Upper lobe of left lung (tissue), 6 donors: ENCODE measurements at places on chromosomes 4 and X.

DNA sequence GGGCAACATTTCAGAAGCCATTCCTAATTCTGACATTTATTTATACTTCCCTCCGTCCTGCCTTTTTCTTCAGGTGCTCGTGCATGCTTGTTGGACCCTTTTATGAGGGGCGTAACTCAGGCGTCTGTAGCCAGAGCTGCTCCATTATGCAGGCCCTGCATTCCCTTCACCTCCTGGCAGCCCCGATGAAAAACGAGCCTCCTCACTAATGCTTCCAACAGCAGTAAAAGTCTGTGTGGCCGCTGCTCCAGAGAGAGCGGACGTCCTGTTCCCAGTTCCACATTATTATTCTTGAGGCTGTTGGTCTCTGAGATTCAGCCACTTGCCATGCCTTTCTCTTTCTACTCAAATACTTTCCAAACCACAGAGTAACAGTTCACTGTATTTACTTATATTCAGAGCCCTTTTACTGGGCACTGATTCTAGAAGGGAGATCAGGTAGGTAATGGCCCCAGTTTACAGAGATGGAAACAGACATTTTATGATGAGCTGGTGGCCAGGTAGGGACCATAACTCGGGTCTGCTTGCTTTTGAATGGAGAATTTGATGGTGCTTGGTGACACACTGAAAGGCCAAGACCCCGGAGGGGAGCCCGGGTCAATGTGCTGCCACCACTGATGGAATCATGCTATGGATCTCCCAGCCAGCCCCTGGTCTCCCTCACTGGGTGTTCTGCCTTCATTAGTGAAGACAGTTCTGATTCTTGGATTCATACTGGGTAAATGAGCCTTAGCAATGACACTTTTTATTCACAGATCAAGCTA is 101.0 kb downstream of the GATB start:
- DNase-seq = no peak
- peaks cover 10% of the 10 kb centered on the region for H3K36me3 ChIP-seq
- no peak overlapping the region for H3K4me3 ChIP-seq
- H3K27ac ChIP-seq = no peak overlapping the region
- H3K27me3 ChIP-seq = no peaks in the 10 kb centered on the region

DNA sequence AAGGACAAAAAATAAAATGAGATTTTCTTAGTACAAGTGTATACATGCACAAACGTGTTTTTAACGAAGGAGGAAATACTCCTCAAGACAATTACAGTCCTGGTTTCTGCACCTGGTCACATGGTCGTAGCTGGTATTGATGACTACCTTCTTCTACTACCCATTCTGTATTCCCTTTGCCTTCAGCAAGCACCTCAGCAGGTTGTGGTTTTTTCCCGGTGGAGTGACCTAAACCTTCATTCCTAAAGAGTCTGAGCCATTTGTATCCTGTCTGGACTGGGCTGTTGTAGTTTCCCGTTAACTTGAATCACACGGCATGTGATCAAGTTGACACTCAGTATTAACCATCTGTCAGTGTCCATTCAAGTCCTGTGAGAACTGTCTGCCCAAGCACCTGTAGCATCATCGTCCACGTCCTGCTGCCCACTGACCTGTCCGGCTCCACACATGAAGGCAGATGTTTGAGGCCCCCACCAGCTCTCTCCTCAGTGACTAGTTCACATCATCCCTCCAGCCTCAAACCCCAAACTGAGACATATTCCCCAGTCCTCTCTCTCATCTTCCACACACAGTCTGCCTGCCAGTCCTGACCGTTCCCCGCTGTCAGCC is 31.1 kb upstream of the TBC1D14 start:
- H3K36me3 ChIP-seq = peaks cover 35% of the 10 kb centered on the region
- H3K4me3 ChIP-seq = no peak overlapping the region
- no peak for DNase-seq
- H3K27ac ChIP-seq = no peak overlapping the region
- H3K27me3 ChIP-seq = no peaks in the 10 kb centered on the region
- H3K4me1 ChIP-seq = peaks cover 13% of the 10 kb centered on the region

DNA sequence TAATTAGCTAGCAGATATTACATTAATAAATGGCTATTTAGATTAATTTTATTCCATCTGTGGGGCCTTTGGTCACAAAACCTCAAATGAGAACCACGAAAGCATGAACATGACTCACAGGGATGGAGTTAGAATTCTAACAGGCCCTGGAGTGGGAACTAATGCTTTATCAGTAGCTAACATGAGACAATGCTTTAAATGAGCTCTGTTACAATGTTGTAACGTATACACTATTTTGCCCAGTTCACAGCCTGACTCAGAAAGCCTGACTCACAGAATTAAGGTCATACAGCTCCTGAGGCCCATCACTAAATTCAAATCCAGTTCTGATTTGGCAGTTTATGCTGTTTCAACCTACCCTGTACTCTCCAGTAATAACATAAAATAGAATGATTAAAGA is 23.2 kb downstream of the VEGFC start:
- no peak overlapping the region for H3K27ac ChIP-seq
- H3K36me3 ChIP-seq = no peaks in the 10 kb centered on the region
- no peak overlapping the region for H3K4me3 ChIP-seq
- H3K27me3 ChIP-seq = no peaks in the 10 kb centered on the region
- H3K4me1 ChIP-seq = no peaks in the 10 kb centered on the region

GRCh38 chr4:130738233-130738632 is 1642.3 kb downstream of the C4orf33 start:
- H3K4me3 ChIP-seq = no peak overlapping the region
- H3K27ac ChIP-seq = no peak overlapping the region
- H3K27me3 ChIP-seq = no peaks in the 10 kb centered on the region
- DNase-seq = peak; percentile 3

DNA sequence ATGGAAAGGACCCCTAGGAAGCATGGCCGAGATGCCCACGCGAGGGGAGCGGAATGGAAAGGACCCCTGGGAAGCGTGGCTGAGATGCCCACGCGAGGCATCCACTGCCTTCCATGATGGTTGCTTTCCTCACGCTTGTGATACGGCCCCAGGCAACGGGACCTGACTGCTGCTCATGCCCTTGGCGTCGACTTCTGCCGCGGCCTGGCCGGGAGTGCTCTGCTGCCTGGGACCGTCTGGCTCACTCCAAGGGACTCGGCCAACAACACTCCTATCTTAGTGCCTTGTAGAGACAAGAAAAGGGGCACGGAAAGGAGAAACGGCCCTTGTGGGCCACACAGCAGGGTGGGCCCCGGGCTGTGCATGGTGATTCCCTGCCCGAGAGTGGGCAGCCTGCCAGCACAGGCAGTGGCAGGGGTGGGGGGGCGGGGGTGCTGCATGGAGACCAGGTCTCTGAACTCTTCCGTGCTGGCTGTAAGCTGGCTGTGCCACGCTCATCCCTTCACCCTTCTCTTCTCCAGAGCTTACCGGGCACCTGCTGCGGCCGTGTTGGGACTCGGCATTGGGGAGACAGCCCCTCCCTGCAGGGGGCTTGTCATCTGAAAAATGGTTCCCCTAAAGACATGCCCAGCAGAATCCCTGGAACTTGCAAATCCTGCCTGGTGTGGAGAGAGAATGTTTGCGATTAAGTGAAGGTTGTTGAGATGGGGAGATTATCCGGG is 38.6 kb upstream of the HMX1 start:
- H3K4me3 ChIP-seq = no peak overlapping the region
- no peak overlapping the region for H3K27ac ChIP-seq
- DNase-seq = peak; percentile 79
- H3K27me3 ChIP-seq = no peaks in the 10 kb centered on the region
